Kasumi-1 (cell line): ENCODE measurements at places on chromosomes 4 and X.

- DNase-seq = no peak
Measured at GRCh38 chr4:67576059-67576466, 17.5 kb downstream of the STAP1 start.

- no peak for DNase-seq
Measured at GRCh38 chr4:11589676-11590075, 161.0 kb upstream of the HS3ST1 start.

GRCh38 chrX:50447535-50447934 is 23.1 kb downstream of the DGKK start:
- DNase-seq = no peak

DNA sequence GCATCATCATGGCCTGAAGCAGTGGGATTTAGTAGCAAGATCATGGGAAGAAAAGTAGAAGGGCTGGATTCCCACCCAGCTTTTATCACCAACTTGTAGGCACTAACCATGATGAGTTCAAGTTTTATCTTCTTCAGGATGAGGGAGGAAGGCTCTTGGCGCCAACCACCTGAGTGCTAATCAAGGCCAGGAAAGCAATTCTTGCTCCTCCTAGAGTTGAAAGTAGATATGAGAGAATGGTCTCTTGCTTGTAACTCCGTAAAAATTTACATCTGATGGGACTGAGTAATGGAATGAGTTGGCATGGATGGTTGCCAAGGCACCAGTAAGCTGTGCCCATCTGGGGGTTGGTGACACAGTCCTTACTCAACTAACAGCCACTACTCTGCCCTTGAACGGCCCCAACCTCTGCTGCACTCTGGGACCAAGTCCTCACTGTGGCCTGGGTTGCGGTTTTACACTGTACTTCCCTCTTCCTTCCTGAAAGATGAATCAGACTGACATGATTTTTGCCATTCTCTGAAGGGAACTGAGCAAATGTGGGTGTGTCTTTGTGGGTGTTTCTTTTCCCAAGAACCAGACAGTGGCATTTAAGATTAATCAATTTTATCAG is 39.4 kb upstream of the NDP start:
- DNase-seq = peak; percentile 68

DNA sequence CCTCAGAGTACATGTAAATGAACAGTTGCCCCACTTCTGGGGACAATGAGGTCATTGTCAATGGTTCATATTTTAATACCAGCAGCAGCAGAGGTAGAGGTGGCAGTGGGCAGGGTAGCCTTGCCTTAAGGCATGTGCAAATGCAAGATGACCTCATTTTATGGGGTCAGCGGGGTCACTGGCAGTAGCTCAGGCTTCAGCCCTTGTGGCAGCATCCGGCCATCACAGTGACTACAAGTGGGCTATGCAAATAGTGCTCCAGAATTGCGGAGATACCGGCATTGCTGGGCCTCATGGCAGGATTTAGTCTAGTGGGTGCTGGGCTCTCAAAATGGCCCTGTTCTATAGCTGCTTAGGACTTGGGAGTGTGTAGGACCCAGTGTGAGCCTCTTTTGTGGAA is 144.7 kb downstream of the FAM47A start:
- DNase-seq = no peak

GRCh38 chr4:132737344-132737743 is 411.8 kb upstream of the PCDH10 start:
- DNase-seq = no peak

DNA sequence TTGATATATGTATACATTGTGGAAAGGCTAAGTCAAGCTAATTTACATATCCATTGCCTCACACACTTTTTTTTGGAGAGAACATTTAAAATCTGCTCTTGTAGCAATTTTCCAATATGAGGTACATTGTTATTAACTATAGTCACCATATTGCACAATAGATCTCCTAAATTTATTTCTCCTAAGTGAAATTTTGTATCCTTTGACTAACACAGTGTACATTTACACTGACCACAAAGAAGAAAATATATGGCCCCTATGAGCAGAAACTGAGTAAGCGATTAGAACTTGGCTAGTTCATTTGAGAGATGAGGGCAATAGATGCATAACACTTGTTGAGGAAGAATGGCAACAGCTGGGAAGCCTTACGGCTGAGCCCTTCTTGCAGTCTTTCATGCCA is 20.3 kb upstream of the GUCY1B1 start:
- DNase-seq = no peak

DNA sequence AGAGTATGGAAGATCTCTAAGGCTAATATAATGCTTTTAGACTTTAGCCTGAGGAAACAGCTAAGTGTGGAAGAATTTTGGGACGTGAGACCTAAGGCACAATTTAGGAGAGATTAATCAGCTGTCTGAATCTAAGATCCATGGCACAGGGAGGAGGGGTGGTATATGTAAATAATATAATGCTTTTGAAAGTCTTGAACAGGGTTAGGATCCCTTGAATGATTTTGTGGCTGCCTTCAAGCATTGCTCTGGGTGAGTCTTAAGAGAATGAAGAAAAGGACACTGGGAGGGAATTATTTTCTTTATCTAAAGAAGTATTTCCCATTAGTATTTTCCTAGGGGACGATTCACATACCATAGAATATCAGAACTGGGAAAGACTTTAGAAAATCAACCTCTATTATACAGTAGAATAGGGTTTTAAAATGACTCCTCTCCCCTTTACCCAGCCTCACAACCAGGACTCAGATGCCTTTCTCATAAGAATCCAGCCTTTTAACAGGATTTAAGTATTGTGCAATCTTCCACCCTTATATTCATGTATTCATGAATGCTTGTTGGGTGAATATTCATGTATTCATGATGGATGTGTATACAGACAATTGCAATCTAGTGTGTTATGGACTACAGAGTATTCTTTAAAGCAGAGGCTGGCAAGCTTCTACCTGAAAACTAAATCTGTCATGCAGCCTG is 664.2 kb upstream of the CPEB2 start:
- DNase-seq = no peak
